ENCODE measurements at places on chromosomes 11 and 22.
A peak's percentile ranks its signal among the peaks of the same experiment; 100 is the strongest.

DNA sequence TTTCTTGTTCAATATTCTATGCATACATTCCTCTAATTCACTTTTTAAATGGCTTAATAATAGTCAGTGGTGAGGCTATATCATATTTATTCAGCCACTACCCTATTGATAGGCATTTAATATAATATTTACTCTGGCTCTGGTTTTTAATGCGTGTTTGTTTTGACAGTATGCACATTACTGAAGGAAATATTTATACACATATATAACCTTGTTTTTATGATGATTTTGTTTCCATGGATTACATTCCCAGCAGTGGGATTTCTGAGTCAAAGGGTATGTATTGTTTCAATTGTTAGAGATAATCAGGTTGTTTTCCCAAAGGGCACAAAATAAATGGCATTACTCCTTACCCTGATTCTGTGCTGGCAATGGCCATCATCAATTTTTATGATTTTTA, 105.8 kb downstream of the UVRAG start:
- DNase-seq = no peak

DNA sequence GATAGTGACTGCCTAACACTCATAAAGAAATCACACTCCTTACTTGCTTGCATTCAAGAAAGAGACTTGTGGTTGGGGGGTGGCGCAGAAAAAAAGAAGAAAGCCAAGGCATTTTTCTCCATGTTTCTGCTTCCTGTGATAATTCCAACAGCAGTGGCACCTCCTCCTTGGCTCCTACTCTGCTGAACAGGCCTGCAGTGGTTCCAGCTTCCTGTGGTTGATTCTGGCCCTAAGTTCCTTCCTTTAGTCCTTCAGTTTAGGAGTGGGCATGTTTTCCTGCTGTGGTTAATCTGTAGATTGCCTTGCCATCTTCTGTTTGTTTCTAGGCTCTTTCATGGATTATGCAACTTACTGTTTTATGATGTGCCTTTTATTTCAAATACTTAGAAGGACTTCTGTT, 940.4 kb downstream of the DLG2 start:
- DNase-seq = peak; percentile 13

DNA sequence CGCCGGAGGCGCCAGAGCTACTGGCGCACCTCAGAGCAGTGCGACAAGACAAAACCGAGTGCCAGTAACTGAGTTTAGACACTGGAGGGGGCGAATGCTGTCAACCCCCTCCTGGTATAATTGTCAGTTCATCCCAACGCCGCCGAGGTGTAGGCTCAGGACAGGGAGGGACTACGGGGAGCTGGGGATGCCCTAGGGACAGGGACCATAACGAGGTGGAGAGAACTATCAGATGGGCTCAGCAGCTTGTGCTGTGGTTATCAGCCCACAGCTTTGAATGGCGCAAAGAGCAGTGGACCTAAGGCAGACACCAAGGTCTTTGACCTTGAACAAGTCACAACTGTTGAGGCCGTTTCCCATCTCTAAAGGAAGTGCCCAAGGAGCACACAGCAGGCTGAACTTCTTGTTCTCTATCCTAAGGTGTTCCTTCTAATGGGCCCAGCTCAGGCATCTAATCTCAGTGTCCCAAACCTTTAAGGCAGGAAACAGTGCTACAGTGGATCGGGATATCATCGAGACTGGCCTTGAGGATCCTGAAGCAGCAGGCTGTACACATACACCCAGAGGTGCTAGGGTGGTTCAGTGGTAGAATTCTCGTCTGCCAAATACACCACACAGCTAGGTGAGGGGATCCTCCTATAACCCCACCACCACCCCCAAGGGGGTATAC, 958 bp upstream of the TUT1 start:
- no peak for DNase-seq

GRCh38 chr11:47917599-47918369, 62.6 kb upstream of the PTPRJ start:
- peak; percentile 66 for DNase-seq

- DNase-seq = no peak
Observed at GRCh38 chr11:8061555-8062428, 19.2 kb upstream of the TUB start.

DNA sequence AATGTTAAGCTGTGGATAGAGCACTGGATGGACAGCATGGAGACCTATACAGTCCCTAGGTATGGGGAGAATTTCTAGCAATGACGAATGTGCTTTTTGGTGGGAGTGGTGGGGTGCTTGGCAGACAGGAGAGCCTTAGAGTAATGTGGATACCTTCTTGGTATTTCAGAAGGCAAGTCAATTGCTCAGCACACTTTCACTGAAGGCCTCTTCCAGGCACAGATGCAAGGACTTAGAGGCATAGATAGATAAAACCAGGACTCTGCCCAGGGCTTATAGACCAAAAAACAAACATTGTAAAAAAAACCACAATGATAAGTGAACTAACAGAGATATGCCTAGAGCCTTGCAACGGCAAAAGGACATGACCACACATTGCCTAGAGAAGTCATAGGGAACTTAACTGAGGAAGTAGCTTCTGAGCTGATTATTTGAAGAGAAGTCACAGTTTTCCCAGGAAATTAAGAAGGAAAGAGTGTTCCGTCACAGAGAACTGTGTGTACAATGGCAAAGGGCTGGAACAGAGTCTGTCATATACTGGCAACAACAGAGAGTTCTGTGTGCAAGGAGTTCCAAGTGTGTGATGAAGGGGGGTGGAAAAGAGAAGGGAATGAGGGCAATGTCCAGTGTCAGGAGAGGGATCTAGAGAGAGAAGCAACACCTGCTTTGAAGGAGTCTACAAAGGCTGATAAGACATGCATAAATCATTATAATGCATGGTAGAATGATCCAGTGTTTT, 65.9 kb upstream of the PICALM start:
- DNase-seq = no peak

DNA sequence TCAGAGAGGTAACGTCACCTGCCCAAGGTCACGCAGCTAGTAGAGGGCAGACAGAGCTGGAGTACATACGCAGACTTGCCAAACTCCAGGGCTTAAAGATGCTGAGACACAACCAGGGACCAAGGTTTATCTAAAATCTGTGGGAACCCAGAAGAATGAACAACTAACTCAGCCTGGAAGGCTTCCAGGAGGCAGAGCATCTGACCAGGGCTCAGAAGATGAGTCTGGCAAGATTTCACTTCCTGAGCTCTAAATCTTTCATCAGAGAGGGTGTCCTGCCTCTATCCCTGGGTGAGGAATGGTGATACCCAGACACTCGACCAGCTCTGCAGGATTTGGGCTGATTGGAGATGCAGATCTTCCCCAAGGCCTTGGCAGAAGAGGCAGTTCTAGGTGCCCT, 9.1 kb downstream of the GAL3ST1 start:
- no peak for DNase-seq
